ENCODE measurements at places on chromosomes 7 and 10. TPM values are rescaled to one million over a fixed set of nuclear protein-coding genes. Genes with fewer than 3 reads are reported as not detected.

Gene PTPRN2
- 3.1 TPM for total RNA-seq

DNA sequence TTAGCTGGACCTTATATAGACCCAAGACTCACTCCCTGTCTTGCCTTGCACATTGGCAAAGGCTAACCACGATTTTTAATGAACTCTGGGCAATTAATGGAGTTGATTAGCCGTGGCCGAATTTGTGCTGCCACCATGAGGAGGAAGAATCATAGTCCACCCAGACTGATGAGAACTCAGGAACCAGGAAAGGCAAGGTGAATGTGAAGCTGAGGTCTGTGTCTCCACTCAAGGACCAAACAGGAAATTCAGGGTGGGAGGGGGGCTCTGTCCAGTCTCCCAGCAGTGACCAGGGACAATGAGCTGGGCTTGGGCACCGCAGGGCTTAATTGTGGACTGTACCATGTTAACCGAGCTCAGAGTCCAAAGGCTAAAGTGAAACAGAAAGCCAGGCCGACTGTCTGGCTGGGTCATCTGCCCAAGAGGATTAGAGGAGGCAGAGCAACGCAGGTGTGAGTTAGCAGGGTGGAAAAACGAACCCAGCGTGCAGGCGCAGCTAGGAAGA is 127.0 kb upstream of the JCAD start:
- no peak for DNase-seq

Gene KEL
- total RNA-seq: 0.83 TPM

DNA sequence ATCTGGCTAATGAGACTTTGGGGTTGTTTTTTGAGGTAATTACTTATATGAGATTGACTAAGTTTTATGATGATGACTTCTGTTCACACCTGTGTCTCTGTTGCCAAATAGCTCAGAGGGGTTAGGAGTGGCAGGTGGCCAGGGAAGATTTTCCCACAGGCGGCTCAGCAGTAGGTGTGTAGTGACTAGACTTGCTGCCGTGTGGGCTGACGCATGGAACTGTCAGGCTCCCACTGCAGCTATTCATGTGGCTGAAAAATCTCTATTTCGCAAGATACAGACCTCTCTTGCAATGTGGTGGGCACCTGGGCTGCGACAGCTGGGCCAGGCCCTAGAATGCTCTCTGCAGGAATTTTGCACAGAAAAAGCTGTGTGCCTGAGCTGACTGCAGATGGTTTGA is 1.4 kb downstream of the CPA4 start:
- no peak for DNase-seq

Gene HMX3
- not detected for total RNA-seq

Gene GRK5
- total RNA-seq: 39.6 TPM

Gene CXCL12
- total RNA-seq: 47.9 TPM

GRCh38 chr10:79148452-79149344 is 79.9 kb downstream of the ZMIZ1 start:
- DNase-seq: no peak

DNA sequence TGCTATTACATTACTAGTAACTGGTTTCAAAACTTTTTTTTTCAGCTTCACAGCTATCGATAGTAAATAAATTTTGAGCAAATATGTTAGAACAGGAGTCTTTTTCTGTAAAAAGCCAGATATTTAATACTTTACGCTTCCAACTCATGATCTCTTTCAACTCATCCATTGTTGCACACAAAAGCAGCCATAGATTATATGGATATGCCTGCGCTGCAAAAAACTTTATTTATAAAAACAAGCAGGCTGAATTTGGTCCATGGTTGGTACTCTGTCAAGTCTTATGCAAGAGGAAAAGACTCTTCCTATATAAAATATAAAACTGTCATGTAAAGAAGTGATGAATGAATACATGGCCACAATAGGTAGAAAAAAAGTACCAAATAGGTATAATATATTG is 31.1 kb downstream of the WASL start:
- no peak for DNase-seq

DNA sequence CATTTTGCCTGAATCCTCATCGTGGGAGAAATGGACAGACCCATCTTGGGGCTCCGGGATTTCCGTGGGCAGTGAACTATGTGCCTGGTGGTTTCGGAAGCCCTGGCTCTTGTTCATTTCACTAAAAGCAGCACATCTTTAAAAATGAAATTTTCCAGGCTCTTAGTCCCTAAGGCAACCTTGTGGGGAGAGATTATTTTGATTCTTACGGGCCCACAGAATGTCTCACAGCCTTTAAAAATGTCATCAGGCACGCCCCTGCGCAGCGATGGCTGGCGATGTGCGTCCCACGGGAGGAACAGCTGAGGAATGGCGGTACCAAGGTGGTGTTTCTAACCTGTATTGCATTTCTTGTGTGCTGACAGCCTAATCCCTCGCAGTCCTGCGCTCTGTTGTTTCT is 189.7 kb downstream of the CCDC3 start:
- DNase-seq: no peak

DNA sequence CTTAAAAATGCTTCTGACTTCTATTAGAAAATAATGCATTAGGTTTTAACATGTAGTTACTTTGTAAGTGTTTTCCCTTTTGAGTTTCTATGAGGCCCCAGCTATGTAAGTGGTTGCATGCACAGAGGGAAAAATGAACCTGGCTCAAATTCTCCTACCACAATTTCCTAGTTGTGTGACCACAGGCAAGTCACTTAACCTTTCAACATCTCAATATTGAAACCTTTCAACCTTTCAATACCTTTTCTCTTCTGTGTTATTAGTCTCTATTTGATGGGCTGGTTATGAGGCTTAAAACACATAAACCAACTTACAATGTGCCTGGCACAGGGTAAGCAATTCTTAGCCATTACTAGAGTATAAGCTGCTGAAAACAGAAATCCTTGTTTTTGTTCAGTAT is 203.0 kb downstream of the KCND2 start:
- no peak for DNase-seq

DNA sequence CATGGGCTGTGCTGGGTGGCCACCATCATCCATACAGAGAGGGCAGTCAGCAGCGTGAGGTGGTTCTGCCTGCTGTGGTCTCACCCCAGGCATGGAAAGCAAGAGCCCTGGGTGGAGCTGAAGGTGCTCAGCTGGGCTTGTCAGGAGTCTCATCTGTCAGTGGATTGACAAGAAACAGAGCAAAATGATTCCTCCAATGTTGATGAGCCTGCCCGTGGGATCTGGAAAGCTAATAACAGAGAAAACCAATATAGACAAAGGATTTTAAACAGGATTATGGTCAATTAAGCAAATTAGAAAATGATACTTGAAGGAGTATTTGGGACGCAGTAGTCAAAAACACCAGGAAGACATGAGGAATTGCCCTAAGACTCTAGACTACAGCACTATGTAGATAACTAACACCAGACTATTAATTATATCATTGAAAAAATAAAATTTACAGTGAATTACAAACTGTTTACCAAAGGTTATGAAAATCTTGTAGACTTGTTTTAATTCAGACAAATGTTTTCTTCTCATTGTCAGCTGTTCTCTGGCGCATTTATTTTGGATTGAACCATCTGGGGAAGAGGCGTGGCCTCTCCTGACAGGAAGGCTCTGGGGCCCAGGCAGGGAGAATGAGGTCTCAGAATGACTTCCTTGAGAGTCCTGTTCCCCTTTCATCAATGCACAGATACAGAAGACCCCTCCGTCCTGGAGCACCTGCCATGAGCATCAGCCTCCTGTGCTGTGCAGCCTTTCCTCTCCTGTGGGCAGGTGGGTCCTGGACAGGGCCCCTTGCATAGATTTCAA is 211.2 kb upstream of the PRSS58 start:
- DNase-seq: no peak

DNA sequence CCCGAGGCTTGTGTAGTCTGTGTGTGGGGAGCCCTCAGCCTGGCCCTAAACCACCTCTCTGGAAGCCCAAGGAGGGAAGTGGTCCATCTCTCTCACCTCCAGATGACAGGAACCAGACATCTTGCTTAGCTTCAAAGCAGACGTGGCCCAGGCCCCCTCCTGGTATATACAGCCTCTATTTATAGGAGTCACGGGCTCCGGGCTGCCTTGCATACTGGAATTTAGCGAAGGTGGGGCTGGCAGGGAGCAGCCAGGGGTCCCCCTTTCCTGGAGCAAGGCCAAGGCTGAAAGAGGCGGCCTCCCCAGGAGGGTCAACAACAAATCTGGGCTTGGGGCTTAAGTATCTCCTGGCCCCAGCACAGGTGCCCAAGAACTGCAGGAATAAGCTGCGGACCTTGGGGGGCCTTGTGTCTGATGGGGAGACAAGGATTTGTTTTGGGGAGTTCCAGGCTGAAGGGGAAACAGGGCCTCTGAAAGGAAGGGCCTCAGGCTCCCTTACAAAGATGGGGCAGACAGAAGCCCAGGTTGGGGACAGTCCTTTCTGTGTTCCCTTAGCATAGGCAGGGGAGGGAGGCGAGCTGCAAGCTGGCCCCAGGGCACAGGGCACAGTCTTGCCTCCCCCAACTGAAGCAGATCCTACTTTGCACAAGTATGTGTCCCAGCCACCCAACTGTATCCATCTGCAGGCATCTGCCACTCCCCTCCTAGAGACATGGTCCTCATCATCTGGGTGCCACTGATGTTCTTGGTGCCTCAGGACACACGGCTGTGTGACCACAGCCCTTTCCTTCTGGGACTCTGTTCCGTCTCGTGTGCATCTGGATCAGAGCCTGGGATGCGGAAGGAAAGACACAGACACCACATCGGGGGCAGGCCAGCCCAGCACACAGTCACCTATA is 11.9 kb downstream of the ZCCHC24 start:
- DNase-seq: no peak

DNA sequence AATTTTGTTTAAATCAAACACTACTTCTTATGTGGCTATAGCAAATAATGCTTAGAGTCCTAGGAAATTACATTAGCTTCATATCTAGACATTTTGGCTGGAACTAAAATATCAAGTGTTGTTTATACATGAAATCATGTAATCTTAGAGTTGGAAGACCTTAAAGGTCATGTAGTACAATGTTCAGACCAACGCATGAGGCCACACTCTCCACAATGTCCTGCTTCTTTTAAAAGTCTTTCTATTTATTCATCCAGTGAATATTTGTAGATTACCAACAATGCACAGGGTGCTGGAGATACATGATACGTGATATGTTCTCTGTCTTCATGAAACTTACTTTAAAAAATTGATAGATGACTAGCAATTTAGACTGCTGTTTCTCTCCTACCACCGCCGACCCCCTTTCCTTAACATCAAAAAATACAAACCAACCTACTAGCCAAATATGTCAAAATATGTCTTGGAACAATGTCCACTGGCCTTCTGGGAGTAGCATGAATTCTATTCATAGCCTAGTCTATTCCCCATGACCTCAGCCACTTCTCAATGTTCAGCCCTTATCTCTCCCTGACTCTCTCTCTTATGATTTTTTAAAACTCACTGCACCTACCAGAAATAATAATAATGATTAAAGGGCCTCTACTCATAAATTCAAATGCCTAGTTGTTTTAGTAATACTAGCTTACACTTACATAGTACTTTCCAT is 59.5 kb upstream of the CAV2 start:
- DNase-seq: no peak

DNA sequence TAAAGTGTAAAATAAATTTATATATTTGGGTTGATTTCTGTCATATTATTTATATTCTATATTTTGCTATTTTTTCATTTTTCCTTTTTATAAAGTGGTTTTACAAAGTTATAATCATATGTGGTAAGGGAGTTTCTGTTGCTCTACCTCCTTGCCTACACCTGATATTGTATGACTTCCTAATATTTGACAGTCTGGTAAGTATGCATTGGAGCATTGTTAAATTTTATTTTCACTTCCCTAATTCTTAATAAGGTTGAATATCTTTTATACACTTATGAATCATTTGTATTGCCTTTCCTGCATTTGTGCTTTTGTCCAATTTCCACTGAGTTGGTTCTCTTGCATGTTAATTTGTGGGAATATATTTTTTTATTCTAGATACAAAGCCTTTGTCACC is 492.4 kb downstream of the GRID1 start:
- no peak for DNase-seq

Gene BTRC
- total RNA-seq: 10.4 TPM

DNA sequence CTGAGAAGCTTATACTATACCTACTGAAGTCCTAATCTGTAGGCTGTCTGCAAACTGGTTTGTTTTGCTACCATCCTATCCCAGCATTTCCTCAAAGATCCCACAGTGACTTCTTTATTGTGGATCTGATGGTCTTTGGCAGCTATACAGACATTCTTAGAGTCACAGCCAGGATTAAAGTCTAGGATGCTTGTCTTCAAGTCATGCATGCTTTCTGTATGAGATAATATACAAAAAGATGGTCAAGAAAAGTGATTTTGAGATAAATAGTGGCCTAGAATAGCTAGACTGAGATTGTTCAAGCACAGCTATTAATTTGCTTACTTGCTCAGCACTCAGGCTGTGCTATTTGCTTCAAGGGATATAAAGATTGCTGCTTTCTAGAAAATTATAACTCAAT is 454.4 kb downstream of the AUTS2 start:
- DNase-seq: no peak

DNA sequence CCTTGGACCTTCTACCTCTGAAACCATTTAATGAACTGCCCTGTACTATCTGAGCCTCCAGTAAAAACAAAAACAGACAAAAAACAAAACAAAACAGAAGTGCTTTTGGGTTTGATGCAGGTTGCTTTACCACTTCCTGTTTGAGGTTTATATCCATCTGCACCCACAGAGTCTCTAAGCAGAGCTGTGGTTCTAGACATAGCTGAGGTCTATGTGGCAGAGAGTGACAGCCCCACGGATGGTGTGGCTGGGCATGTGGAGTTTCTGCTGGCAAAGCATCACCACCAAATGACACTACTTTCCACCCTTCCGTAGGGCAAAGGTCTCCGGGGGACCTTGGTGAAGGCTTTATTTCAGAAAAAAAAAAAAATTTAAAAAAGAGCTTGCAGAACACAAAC is 754.2 kb downstream of the GRID1 start:
- no peak for DNase-seq

Gene TNRC18
- total RNA-seq: 277 TPM

Gene UCMA
- total RNA-seq: not detected

- no peak for DNase-seq
These were observed 31.5 kb downstream of the CHCHD3 start for GRCh38 chr7:133050200-133050995.

Gene PDZD7
- 0.45 TPM for total RNA-seq

Gene BUB3
- 67.9 TPM for total RNA-seq

DNA sequence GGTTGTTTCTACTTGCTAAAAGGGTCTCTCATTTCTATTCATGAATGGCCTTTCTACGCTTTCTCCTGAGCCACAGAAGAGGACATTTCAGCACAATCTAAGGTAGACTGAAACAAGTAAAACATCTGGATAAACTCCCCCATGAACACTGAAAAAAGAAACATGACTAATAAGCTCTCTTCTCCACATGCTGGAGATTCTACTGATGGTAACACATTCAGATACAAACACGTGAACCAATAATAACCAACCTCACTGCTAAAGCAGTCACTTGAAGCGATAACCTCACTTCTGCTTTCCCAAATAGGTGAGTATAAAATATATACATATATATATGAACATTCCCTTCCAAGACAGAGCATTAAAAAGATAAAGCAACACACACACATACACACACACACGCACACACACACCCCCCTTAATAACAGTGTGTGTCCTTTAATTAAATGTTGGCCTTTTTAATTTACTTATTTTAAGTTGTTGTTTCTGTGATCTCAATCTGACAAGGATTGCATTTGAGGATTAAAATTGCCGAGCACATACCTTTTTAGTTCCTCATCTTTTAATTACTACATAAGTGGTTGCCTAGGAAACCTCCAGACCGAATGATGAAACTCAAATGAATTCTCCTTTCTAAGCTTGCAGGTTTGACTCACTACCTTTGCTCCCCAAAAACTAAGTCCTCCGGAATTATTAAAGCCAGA is 292.4 kb upstream of the KLF14 start:
- DNase-seq: no peak

Gene ADIRF
- 59.4 TPM for total RNA-seq
